ENCODE measurements at places on chromosomes 7 and 10. TPM values are rescaled to one million over a fixed set of nuclear protein-coding genes. Genes with fewer than 3 reads are reported as not detected.
A peak's percentile ranks its signal among the peaks of the same experiment; 100 is the strongest.

DNA sequence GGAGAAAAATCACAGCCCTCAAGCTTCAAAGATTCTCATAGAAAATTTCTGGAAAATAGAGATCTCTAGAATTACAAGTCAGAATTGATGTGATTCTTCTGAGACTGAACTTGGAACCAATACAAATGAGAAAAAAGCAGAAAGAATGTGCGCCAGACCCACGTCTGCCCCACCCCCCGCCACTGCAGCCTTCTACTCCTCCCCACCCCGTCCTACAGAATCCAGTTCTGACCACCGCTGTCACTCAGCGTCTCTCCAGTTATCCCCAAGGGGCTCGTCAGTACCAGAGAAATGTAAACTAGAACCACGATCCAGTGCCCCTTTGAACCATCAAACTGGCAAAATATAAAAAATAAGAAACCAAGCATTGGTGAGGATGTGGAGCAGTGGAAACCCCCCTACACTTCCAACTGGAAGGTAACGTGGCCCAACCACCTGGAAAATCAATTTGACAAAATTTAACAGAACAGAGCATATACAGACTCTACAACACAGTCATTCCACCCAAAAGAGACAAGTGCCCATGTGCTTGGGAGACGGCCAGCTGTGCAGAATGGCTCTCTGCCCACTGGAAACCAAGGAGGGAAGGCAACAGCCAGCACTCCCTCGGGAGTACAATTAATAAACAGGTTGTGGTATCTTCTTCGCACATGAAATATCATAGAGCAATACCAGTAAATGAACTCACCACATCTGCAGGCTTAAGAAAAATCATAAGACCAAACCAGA is 397.9 kb downstream of the TNS3 start:
- H3K27me3 ChIP-seq: peaks cover 50% of the 10 kb centered on the region
- H3K4me3 ChIP-seq: no peak overlapping the region
- no peaks in the 10 kb centered on the region for H3K36me3 ChIP-seq

DNA sequence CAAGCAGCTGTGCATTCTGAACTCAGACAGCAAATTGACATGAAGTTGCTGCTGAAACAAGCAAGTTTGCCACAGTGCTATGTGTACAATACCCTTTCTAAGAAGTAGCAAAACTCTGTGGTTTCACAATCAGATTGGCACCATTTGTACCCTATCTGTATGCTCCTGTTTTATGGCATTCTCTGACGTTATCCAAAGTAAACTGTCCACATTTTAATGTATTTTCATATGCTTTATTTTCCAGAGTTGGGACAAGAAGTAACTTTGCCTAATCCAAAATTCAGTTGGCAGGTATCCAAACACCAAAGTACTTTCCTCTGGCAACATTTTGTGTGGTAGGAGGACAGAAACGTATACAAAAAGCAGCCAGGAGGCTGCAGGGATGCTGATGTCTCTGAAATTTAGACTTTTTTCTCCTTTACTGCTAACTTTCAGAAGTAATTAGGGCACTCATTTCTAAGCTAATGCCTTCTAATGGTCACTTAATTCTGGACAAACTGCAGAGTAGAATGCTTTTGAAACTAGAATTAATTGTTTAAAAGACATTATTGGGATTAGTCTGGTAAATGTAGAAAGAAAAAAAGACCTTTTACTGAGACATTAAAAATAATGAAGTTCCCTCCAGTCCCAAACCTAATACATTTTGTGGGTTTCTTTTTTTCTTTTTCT is 414.7 kb upstream of the NRP1 start:
- H3K36me3 ChIP-seq: no peaks in the 10 kb centered on the region
- H3K27ac ChIP-seq: no peak overlapping the region
- DNase-seq: no peak
- H3K4me3 ChIP-seq: no peak overlapping the region

- no peak for DNase-seq
- H3K27ac ChIP-seq: peak overlapping the region; percentile 48
- peak overlapping the region; percentile 8 for H3K4me3 ChIP-seq
- peaks cover 21% of the 10 kb centered on the region for H3K36me3 ChIP-seq
- H3K4me1 ChIP-seq: peaks cover 22% of the 10 kb centered on the region
These were observed 9.2 kb downstream of the BNIP3 start for GRCh38 chr10:131972474-131973071.

- no peaks in the 10 kb centered on the region for H3K27me3 ChIP-seq
- DNase-seq: no peak
- peak overlapping the region; percentile 56 for H3K4me3 ChIP-seq
- peaks cover 63% of the 10 kb centered on the region for H3K4me1 ChIP-seq
These were observed 105.2 kb upstream of the PPIF start for GRCh38 chr10:79241990-79242619.

Gene EN2
- total RNA-seq: 3.4 TPM

DNA sequence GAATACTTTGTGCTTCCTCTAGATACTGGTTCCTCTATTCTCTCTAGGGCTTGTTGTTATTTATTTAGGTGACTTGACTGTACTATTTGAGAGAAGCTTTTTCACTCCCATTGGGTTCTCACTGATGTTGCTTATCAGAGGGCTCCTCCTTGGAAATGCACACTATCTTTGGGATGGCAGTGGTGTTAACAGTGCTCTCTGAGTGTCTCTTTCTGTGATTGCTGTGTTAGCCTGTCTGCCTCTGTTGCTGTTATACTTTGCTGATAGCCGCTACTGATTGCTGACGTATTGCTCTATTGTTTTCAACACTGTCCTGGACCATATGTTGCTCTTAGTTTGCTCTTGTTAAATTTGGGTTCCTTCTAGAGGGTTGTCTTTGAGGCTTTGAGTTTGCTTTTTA is 34.7 kb downstream of the ZNF33A start:
- DNase-seq: no peak
- no peak overlapping the region for H3K4me3 ChIP-seq
- H3K36me3 ChIP-seq: peaks cover 66% of the 10 kb centered on the region
- H3K27me3 ChIP-seq: no peaks in the 10 kb centered on the region
- no peaks in the 10 kb centered on the region for H3K4me1 ChIP-seq
- H3K27ac ChIP-seq: no peak overlapping the region

DNA sequence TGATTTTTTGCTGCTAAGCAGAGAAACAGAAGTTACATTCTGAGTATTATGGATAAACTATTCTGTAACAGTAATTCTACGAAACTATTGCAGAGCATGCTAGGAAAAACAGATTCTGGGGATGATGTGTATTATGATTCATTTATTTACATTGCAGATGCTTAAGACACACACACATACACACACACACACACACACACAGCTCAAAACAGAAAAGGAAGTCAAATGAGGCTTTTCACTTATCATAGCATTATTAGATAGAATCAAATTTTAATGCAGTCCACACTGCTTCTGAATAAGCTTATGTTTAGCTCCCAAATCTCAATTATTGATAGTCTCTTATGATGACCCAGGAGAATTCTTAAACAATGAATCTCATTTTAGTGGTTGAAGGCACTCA is 307.2 kb downstream of the HGF start:
- H3K36me3 ChIP-seq: no peaks in the 10 kb centered on the region
- H3K27me3 ChIP-seq: peaks cover 2% of the 10 kb centered on the region
- H3K27ac ChIP-seq: no peak overlapping the region
- no peak for DNase-seq
- no peak overlapping the region for H3K4me3 ChIP-seq
- H3K4me1 ChIP-seq: peaks cover 6% of the 10 kb centered on the region

GRCh38 chr10:9709849-9710248 is 1307.8 kb upstream of the CELF2 start:
- DNase-seq: no peak
- no peaks in the 10 kb centered on the region for H3K36me3 ChIP-seq
- no peak overlapping the region for H3K4me3 ChIP-seq
- H3K4me1 ChIP-seq: no peaks in the 10 kb centered on the region

Gene MMD2
- total RNA-seq: not detected

Gene CUTC
- total RNA-seq: 18.7 TPM
